ENCODE measurements at places on chromosomes 5 and 9.

DNA sequence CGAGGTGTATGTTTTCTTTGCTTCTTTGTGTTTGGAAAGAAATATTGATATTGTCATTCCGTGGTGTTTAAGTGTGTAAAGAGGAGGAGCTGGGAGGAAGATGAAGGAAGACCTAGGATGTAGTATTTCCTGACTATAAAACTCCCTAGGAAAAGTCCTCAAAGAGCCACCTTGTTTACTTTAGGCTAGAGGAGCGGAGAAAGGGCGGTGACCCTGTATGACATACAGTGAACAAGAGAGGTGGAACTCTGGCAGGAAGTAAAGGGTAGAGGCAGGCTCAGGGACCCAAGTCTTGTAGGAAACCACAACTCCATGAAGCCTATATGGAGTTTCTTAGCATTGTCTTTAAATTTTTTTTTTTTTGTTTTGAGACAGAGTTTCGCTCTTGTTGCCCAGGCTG is 303.9 kb downstream of the DOCK8 start:
- DNase-seq: no peak

GRCh38 chr9:91549177-91549576 is 125.5 kb upstream of the NFIL3 start:
- no peak for DNase-seq

GRCh38 chr5:132883261-132883834 is 9.9 kb downstream of the LEAP2 start:
- peak; percentile 64 for DNase-seq

- DNase-seq: no peak
Measured at GRCh38 chr5:11378461-11378860, 525.8 kb downstream of the CTNND2 start.

- peak; percentile 59 for DNase-seq
Measured at GRCh38 chr5:41071975-41072374, 833 bp upstream of the MROH2B start.

- peak; percentile 36 for DNase-seq
Measured at GRCh38 chr5:34991486-34992238, 56.1 kb downstream of the AGXT2 start.

- no peak for DNase-seq
Measured at GRCh38 chr5:73282383-73282782, 109.4 kb downstream of the TMEM174 start.

DNA sequence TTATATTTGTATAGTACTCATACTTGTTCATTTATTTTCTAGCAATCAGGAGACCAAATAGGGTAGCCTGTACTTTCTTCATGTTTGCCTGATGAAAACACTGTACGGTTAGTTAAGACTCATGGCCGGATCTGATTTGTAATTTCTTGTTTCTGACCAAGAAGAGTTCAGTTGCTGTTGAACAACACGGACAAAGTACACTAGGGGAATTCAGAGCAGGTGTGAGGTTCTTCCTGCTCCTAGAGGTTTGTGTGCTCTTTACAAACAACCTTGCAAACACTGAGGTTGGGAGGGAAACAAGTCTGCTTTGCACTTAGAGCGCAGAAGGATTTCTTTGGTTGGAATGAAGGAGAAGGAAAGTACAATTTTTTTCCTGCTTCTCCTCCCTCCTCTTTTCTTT is 69.7 kb downstream of the TRIO start:
- no peak for DNase-seq

GRCh38 chr5:41408676-41409443 is 101.5 kb downstream of the PLCXD3 start:
- peak; percentile 58 for DNase-seq

DNA sequence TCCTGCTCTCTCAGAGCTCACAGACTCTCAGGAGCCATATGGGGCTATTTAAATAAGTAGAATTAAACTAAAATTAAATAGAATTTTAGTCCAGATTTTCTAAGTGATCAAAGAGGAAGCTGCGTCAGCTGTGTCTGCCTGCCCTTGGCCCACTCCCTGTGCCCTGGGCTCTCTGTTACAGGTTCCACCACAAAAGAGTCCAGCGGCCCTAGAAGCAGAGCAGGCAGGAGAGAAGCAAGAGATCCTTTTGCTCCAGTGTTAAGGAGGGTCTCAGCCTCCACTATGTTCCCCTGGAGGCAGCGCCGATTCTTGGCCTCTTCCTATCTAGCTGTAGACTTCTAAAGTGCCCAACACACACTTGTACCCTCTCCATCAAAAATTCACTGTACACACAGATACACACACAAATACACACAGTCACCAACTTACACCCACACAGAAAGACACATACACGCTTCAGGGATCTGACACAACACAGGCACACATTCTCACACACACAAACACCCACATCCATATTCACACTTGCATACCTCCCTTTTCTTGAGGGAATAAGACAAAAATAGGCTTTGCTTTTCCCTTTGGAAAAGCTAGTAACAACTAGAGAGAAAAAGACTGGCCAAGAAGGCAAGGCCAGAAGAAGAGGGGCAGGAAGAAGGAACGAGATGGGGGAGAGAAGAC is 5.5 kb upstream of the TNIP1 start:
- DNase-seq: no peak

- no peak for DNase-seq
Measured at GRCh38 chr9:35349287-35349990, 140.5 kb upstream of the RUSC2 start.

DNA sequence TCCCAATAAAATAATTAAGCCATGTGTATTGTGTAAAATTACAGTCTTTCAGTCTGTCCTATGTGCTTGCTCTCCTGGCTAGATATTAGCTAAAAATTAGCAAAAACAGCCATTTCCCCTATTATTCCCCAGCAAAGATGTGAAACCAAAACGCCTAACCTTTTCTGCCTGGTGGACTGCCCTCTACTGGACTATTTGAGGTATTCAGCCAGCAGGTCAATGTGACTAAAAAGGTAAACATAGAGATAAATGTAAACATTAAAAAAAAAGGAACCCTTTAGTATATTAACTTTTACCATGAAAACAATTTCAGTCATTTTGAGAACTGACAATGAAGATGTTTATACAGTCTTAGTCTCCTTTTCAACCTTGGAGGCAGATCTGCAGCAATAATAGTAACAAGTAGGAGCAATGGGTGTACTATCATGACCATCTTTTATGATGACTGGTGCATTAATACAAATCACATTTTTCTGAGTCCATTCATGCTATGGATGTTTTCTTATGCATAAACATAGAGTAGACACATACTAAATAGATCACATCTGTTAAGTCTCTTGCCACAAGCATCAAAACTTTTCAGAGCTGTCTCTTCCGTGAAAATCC is 10.1 kb downstream of the ATG12 start:
- peak; percentile 18 for DNase-seq

DNA sequence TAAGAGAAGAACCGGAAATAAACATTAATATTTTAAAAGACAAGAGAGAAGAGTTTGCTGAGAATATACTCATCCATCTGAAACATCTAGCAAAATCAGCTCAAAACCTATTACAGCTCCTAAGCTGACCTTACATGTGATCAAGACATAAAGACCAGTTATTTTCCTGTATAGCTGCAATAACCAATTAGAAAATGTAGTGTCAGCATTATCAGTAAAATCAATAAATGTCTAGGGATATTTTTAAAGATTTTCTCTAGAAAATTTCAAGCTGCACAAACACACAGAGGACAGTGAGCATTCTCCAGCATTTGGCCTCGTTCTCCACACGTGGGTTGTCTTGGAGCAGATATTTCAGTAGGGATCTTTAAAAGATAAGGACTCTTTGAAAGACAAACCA is 127.6 kb upstream of the CACNA1B start:
- DNase-seq: no peak

- DNase-seq: no peak
Measured at GRCh38 chr5:179310439-179311090, 34.7 kb downstream of the ADAMTS2 start.

- peak; percentile 70 for DNase-seq
Measured at GRCh38 chr5:117504305-117504704, 929.7 kb upstream of the SEMA6A start.

- DNase-seq: peak; percentile 6
Measured at GRCh38 chr5:50727149-50727496, 60.7 kb downstream of the PARP8 start.

- no peak for DNase-seq
Measured at GRCh38 chr9:112168197-112168596, 6.9 kb downstream of the SUSD1 start.

- DNase-seq: no peak
Measured at GRCh38 chr5:93336330-93337110, 244.5 kb downstream of the NR2F1-AS1 start.

- DNase-seq: peak; percentile 20
Measured at GRCh38 chr5:108858959-108859358, 111.3 kb downstream of the FER start.

- no peak for DNase-seq
Measured at GRCh38 chr9:69317894-69318293, 7.1 kb upstream of the ENTREP1 start.

DNA sequence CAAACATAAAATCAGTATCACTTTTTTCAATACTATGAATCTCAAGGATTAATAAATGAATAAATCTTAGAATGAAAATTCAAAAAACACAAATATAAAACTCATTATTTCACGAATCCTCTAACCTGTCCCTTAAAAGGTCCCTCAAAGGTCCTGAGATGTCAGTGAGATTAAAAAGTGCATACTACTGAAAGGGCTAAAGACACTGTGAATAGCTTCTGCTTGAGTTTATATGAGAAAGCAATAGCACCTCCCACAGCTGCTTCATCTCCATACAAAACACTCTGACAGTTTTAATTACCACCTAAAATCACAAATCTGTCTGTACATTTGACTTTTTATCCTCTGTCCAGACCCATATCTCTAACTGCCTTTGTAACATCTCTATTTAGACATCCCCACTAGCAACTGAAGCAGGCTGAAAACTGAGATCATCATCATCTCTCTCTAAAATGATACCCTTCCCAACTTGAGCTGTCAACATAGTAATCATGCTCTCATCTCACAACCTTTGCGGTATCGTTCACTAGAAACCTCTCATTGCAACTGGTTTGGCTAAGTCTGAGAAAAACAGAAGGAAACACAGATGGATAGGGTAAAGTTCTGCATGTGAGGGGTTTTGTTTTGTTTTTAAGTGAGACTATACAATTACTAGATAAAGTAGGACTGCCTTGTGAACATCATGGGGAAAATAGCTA is 56.3 kb downstream of the TBCA start:
- no peak for DNase-seq

GRCh38 chr5:51495672-51496071 is 112.4 kb downstream of the ISL1 start:
- DNase-seq: peak; percentile 14

DNA sequence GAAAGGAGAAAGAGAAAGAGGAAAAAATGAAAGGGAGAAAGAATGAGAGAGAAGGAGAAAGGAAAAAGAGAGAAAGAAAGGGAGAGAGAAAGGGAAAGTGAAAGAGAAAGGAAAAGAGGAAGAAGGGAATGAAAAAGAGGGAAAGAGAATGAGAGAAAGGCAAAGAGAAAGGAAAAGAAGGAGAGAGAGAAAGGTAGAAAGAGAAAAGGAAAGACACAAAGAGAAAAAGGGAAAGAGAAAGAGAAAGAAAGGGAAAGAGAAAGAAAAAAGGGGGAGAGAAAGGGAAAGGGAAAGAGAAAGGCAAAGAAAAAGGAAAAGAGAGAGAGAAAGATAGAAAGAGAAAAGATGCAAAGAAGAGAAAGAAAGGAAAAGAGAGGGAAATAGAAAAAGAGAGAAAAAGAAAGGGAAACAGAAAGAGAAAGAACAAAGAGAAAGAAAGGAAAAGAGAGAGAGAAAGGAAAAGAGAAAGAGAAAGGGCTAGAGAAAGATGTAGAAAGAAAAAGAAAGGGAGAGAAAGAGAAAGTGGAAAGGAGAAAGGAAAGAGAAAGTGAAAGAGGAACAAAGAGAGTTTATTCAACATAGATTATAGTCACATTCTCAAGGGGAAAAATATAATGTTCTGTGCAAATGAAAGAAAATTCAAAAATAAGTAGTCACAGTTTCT is 165.2 kb downstream of the TMEM38B start:
- no peak for DNase-seq

All from fibroblast of lung (primary cell).